Natural killer cell (primary cell): ENCODE measurements at places on chromosomes 6 and 20.

DNA sequence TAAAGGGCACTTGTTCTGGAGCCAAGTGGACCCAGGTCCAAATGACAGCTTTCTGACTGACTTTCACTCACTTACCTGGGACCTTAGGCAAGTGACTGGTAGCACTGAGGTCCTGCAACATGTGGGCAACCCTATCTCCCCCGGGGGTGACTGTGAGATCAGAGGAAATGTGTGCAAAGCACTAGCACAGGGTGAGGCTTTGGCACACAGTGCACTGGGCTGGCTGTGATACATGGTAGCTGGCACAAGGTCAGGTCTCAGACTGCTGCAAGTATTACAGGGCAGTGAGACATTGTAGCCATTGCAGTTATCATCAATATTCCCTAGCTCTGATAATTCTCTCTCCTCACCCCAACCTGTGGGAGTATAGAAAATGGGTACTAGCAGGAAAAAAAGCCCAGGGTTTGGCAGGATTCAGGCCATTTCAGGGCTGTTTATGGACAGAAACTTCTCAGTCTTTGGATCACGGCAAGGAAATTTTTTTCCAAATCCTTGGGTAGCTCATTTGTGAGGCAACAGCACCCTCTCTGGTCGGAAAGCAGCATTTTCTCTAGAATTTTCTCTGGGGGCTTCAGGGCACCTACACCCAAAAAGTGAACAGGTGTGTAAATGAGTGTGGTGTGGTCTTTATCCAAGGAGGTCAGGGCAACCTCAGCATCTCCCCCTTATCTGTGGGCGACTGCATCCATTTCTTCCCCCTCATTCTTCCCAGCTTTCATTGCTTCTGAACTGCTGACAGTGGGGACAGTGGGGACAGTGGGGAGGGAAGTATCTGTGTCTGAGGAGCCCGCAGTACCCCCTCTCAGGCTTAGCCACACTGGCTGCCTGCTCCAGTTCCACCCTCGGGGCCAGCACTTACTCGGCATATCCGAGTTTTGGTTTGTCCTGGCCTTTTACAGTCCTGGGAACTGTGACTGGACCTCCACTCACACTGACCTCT, 148.7 kb upstream of the PHACTR3 start:
- no peaks in the 10 kb centered on the region for H3K36me3 ChIP-seq
- H3K4me3 ChIP-seq = no peak overlapping the region
- DNase-seq = no peak
- no peak overlapping the region for H3K27ac ChIP-seq

DNA sequence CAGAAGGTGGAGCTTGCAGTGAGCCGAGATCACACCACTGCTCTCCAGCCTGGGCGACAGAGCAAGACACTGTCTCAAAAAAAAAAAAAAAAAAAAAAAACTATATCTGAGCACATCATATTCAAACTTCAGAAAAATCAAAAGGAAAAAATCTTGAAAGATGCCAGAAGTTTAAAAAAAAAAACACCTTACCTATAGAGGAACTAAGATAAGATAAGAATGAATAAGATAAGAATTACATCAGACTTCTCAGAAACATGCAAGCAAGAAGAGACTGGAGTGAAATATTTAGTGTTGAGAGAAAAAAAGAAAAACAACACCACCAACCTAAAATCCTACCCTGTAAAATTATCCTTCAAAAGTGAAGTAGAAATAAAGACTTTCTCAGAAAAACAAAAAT, 116.8 kb upstream of the ARID1B start:
- no peaks in the 10 kb centered on the region for H3K36me3 ChIP-seq
- H3K4me1 ChIP-seq = no peaks in the 10 kb centered on the region
- DNase-seq = no peak

- H3K36me3 ChIP-seq = no peaks in the 10 kb centered on the region
- H3K4me3 ChIP-seq = no peak overlapping the region
- no peak overlapping the region for H3K27ac ChIP-seq
- H3K27me3 ChIP-seq = no peaks in the 10 kb centered on the region
These were observed 433.7 kb upstream of the RGS17 start for GRCh38 chr6:153564803-153565202.

DNA sequence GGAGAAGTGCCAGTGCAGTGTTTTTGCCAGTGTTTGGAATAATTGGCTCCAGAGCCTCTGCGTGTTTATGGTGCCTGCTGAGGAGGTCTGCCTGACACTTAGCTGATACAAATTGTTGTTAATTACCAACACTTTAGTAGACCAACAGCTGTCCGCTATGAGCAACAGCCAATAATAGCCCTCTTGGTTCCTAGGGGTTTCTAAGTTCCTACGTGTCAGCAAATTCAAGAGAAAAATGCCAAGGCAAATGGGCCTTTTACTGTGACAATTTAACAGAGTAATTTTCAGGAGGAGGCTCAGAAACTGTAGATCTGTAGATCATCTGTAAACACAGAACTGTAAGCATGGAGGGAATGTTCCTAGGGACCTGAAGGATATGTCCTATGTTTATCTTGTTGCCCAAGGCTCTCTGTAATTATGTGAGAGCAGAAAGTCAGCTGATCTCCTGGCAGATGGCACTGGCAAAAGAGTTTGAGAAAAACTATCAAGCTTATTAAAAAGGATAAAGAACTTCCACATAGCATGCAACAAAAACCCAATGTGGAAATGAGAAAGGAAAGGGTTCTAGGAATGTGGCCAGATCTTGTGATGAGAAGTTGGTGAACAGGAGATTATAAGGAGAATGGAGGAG, 157.7 kb downstream of the GJA1 start:
- no peak overlapping the region for H3K27ac ChIP-seq
- H3K4me3 ChIP-seq = no peak overlapping the region
- no peaks in the 10 kb centered on the region for H3K27me3 ChIP-seq
- no peak for DNase-seq
- no peaks in the 10 kb centered on the region for H3K36me3 ChIP-seq

GRCh38 chr20:642398-643174, 10.4 kb downstream of the SRXN1 start:
- H3K4me3 ChIP-seq = no peak overlapping the region
- H3K4me1 ChIP-seq = peaks cover 13% of the 10 kb centered on the region
- no peak for DNase-seq
- H3K27me3 ChIP-seq = peaks cover 5% of the 10 kb centered on the region
- H3K36me3 ChIP-seq = peaks cover 7% of the 10 kb centered on the region
- H3K27ac ChIP-seq = no peak overlapping the region

DNA sequence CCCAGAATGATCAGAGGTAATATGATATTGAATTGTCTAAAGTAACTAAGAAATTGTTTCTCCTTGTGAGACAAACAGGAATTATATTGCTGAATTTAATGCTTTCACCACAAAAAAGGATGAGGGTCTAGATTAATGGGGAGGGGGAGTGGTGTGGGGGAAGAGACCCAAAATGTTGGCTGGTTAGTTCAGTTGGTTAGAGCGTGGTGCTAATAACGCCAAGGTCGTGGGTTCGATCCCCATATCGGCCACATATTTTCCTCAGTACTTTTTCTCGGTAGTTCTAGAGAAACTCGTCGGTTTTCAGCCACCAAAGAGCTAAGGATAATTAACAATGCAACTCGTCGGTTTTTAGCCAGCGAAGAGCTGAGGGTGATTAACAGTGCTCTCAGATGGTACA, 26.3 kb downstream of the PRSS16 start:
- no peaks in the 10 kb centered on the region for H3K4me1 ChIP-seq
- DNase-seq = no peak
- H3K36me3 ChIP-seq = no peaks in the 10 kb centered on the region
- peaks cover 35% of the 10 kb centered on the region for H3K27me3 ChIP-seq
- no peak overlapping the region for H3K4me3 ChIP-seq

DNA sequence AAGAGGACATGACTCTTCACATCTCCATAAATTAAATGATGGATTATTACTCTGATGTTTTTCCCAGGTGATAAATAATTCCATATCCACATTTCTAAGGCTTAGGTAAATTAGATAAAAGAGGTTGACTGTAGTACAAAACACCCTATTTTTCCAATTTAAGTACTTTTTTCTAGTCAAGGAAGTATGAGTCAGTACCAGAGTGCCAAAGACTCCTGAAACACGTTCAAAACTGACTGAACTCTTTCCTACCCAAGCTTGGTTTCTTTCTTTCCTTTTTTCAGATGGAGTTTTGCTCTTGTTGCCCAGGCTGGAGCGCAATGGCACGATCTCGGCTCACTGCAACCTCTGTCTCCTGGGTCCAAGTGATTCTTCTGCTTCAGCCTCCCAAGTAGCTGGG, 85.0 kb downstream of the DOK5 start:
- no peak for DNase-seq
- H3K36me3 ChIP-seq = no peaks in the 10 kb centered on the region
- no peaks in the 10 kb centered on the region for H3K27me3 ChIP-seq
- H3K27ac ChIP-seq = no peak overlapping the region

DNA sequence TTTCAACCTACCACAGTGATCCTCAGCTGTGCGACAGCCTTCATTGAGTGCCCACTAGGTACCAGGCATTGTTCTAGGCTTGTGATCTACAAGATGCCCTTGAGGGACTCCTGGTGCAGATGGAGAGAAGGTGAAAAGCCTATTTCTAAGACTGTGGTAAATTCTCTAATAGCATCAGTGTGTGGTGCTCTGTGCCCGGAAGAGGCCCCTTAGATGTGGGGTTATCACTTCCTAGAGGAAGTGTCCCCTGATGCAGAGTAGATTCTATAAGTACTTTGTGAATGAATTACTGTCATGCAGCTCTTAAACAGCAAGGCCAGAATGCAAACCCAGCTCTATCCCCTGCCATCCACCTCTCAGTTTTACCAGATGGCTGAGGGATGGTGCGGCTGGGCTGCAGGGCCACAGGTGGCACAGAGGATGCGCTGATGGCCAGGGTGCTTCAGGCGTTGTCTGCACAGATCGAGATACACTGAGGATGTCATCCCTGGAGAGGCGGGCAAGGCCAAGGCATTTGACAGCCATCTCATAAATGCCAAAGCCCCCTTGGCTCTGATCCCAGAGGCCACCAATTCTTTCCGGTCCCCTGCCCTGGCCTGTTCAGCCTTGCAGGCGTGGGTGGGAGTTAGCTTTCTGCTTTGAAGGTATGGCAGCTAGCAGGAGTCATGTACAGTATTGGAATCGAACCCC, 96.7 kb downstream of the TOX2 start:
- no peak overlapping the region for H3K4me3 ChIP-seq
- H3K27me3 ChIP-seq = peaks cover 19% of the 10 kb centered on the region
- DNase-seq = no peak
- no peak overlapping the region for H3K27ac ChIP-seq

DNA sequence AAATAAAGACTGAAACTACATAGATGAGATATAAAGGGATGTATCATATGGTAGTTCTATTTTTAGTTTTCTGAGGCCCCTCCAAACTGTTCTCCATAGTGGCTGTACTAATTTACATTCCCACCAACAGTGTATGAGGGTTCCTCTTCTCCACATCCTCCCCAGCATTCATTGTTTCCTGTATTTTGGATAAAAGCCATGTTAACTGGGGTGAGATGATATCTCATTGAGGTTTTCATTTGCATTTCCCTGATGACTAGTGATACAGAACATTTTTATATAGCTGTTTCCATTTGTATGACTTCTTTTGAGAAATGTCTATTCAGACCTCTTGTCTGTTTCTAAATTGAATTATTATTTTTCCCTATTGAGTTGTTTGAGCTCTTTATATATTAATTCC, 229.3 kb downstream of the RFPL4B start:
- H3K4me3 ChIP-seq = no peak overlapping the region
- no peak overlapping the region for H3K27ac ChIP-seq
- H3K4me1 ChIP-seq = no peaks in the 10 kb centered on the region
- H3K36me3 ChIP-seq = no peaks in the 10 kb centered on the region
- H3K27me3 ChIP-seq = no peaks in the 10 kb centered on the region

DNA sequence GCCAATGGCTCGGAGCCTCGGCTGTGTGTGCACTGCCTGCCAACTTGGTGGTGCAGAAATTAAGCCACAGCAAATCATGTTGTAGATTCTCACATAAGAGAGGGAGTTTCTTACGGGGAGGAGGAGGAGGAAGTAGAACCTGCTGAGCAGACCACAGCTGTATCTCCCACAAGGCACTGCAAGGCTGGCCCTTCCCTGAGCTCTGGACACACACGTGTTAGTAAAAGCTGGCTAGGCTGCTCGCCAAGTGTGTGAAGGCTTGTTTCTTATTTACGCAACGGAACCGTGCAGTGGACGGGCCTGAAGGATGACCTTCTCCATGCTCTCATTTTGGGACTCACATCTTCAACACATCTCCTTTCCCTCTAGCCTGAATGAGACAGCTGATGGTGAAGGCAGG, 15.7 kb upstream of the QKI start:
- H3K27ac ChIP-seq = no peak overlapping the region
- no peak for DNase-seq
- no peak overlapping the region for H3K4me3 ChIP-seq
- H3K36me3 ChIP-seq = no peaks in the 10 kb centered on the region
- H3K4me1 ChIP-seq = no peaks in the 10 kb centered on the region
- no peaks in the 10 kb centered on the region for H3K27me3 ChIP-seq

DNA sequence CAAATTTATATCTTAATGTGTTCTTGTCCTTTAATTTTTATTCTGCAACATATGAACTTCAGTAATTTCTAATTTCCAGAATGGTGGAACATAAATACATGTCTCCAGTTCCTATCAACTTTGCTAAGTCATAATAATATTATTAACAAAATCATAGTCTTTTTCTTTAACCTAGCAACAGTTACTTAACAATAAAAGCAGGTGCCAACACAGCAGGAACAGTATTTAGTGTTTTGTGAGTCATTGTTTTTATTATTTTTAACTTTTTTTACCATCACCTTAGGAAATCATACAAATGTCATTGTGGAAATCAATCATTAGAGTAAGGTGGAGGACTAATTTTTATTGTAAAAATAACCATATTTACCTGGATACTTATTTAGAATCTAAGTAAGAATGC, 133.5 kb downstream of the PLCB1 start:
- no peak overlapping the region for H3K4me3 ChIP-seq
- no peaks in the 10 kb centered on the region for H3K27me3 ChIP-seq
- H3K4me1 ChIP-seq = no peaks in the 10 kb centered on the region
- H3K36me3 ChIP-seq = no peaks in the 10 kb centered on the region

DNA sequence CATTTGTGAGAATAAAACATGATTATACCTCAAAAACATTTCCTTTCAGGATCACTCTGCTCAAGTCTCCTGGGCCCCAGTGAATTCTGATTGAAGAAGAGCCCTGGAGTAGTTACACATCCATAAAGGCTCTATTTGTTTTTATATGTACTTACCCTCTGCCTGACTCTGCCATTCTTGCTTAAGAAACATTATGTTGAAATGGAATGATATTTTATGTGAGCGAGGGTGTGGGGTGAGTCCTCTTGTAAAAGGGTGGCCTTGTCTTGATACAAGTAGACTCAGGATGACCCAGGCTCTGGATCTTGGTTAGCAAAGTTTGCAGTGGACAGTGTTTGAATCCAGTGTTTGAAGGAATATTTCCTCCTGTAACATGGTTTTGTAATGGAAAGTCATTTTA, 215.4 kb upstream of the PREP start:
- no peak overlapping the region for H3K27ac ChIP-seq
- H3K27me3 ChIP-seq = no peaks in the 10 kb centered on the region
- no peaks in the 10 kb centered on the region for H3K36me3 ChIP-seq
- no peaks in the 10 kb centered on the region for H3K4me1 ChIP-seq

- H3K27ac ChIP-seq = no peak overlapping the region
- DNase-seq = no peak
- no peaks in the 10 kb centered on the region for H3K27me3 ChIP-seq
- H3K4me1 ChIP-seq = peaks cover 30% of the 10 kb centered on the region
- no peak overlapping the region for H3K4me3 ChIP-seq
These were observed 11.5 kb downstream of the GNL1 start for GRCh38 chr6:30544666-30545272.

GRCh38 chr6:37251211-37251780, 6.3 kb upstream of the TBC1D22B start:
- H3K4me1 ChIP-seq = no peaks in the 10 kb centered on the region
- no peak overlapping the region for H3K4me3 ChIP-seq
- no peak for DNase-seq
- no peaks in the 10 kb centered on the region for H3K27me3 ChIP-seq
- no peak overlapping the region for H3K27ac ChIP-seq
- no peaks in the 10 kb centered on the region for H3K36me3 ChIP-seq
